ENCODE measurements at places on chromosomes 5 and 9. TPM values are rescaled to one million over a fixed set of nuclear protein-coding genes. Genes with fewer than 3 reads are reported as not detected.

DNA sequence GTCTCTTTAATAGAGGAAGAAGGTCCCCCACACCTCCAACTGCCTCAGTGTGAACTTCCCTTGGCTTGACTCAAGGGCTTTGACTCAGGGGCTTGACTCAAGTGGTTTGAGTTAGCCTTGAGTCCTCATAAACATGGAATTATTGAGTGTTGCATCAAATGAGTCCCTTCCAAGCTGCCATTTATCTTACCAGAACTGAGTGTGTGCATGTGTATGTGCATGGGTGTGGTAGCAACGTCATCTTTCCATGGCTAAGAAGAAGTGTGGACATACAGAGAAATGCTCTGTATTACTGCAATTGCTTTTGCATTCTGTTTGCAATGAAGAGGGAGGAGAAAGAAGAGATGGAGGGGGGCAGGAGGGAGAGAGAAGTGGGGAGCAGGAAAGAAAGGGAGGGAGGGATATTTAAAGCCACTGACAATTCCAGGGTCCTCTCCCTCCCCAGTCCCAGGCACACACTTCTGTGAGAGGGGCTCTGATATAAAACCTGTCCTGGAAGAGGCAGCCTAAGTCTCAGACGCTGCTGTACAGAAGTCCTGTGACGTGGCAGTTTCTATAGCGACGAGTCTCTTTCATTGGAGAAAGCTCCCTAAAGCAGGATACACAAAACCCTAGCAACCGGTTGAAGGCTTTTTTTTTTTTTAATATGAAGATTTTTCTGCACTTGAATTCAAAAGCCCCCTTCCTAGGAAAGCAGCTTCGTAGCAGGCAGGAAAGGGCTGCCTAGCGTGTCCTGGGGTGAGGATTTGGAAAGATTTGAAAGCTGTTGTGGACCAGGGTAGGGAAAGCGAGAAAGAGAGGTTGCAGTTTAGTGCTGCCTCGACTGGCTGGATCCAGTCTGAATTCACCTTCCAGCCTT lies 93.3 kb upstream of the MAP1B start:
- H3K4me1 ChIP-seq, result no peaks in the 10 kb centered on the region
- DNase-seq, result no peak
- no peaks in the 10 kb centered on the region for H3K36me3 ChIP-seq
- no peak overlapping the region for H3K4me3 ChIP-seq

MZB1 gene
- not detected for total RNA-seq

DNA sequence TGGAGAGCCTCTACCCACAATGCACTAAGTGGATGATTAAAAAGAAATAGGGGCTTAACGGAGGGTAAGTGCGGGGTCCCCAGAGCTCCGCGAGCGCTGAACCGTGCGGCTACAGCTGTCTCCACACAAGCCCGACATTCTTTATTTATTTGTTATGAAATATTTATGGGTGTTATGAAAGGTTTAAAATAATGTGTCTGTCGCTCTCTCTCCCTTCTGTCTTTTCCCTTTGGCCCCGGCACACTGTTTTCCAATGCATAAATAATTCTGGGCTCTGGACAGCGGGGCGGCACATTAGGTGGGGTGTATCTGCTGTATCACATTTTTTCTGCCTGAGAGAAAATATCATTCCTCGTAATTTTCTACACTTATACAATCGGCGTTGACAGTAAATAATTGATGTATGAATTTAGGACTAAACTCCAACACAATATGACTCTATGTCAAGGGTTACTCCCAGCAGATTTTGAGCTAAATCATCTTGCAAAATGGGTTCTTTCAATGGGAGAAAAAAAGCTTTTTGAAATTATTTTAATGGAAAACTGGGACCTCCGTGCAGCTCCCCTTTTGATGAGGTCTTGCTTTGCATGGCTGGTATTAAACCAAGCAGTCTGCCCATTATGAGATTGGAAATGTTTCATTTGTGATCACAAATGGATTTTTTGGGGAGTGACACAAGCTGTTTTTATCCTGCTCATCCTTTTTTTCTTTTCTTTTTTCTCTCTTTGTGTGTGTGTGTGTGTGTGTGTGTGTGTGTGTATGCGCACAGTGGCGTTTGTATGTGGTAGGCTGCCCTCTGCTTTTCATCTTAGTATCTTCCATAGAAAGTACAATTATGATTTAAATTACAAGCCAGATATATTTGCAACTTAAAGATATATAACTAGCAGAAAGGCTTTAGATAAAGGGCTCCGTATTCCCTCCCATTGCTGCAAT lies 370.6 kb upstream of the IRX4 start:
- no peak overlapping the region for H3K27ac ChIP-seq
- H3K4me3 ChIP-seq, result no peak overlapping the region

- DNase-seq, result no peak
- H3K27me3 ChIP-seq, result no peaks in the 10 kb centered on the region
These were observed 166.0 kb downstream of the DAB2IP start for GRCh38 chr9:121817476-121817875.

GRCh38 chr5:179258001-179258921 lies 87.0 kb downstream of the ADAMTS2 start:
- H3K27ac ChIP-seq, result peak overlapping the region; percentile 90
- DNase-seq, result peak; percentile 79
- H3K36me3 ChIP-seq, result no peaks in the 10 kb centered on the region
- peaks cover 29% of the 10 kb centered on the region for H3K4me1 ChIP-seq

- H3K27me3 ChIP-seq, result no peaks in the 10 kb centered on the region
- peaks cover 45% of the 10 kb centered on the region for H3K4me1 ChIP-seq
- H3K27ac ChIP-seq, result no peak overlapping the region
- H3K36me3 ChIP-seq, result no peaks in the 10 kb centered on the region
- no peak overlapping the region for H3K4me3 ChIP-seq
These were observed 46.8 kb downstream of the ITGA2 start for GRCh38 chr5:53035868-53036381.

- H3K4me1 ChIP-seq, result no peaks in the 10 kb centered on the region
- no peak overlapping the region for H3K27ac ChIP-seq
- no peak overlapping the region for H3K4me3 ChIP-seq
- H3K27me3 ChIP-seq, result no peaks in the 10 kb centered on the region
- DNase-seq, result no peak
- peaks cover 49% of the 10 kb centered on the region for H3K36me3 ChIP-seq
These were observed 11.4 kb downstream of the GOLGA1 start for GRCh38 chr9:124929464-124929863.

DNA sequence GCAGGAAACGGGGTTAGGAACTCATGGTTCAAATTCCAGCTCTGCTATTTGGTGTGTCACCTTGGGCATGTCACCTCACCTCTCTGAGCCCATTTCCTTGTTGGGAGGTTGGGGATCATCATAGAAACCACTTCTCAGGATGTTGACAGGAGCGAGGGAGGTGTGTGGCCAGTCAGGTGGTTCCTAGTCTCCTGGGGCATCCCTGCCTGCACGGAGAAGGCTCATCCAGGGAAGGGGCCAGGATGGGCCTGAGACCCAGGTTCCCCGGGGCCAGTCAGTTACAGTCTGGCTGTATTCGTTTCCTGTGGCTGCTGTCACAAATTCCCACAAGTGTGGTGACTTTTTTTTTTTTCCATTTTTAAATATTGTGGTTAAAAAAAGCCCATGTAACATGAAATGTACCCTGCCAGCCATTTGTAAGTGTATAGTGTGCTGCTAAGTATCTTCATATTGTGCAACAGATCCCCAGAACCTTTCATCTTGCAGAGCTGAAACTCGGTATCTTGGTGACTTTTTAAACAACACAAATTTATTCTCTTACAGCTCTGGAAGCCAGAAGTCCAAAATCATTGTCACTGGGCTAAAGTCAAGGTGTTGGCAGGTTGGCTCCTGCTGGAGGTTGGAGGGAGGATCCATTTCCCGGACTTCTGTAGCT lies 78.7 kb upstream of the UNC5A start:
- H3K4me1 ChIP-seq, result no peaks in the 10 kb centered on the region
- H3K4me3 ChIP-seq, result no peak overlapping the region
- H3K27me3 ChIP-seq, result no peaks in the 10 kb centered on the region
- H3K36me3 ChIP-seq, result no peaks in the 10 kb centered on the region

- H3K36me3 ChIP-seq, result no peaks in the 10 kb centered on the region
- H3K4me1 ChIP-seq, result peaks cover 70% of the 10 kb centered on the region
- H3K27me3 ChIP-seq, result no peaks in the 10 kb centered on the region
- peak overlapping the region; percentile 12 for H3K27ac ChIP-seq
These were observed 62.6 kb upstream of the SLC25A51 start for GRCh38 chr9:37966412-37967013.

MYOZ3 gene
- not detected for total RNA-seq

NPR2 gene
- total RNA-seq, result 17.2 TPM

IL4 gene
- not detected for total RNA-seq

DNA sequence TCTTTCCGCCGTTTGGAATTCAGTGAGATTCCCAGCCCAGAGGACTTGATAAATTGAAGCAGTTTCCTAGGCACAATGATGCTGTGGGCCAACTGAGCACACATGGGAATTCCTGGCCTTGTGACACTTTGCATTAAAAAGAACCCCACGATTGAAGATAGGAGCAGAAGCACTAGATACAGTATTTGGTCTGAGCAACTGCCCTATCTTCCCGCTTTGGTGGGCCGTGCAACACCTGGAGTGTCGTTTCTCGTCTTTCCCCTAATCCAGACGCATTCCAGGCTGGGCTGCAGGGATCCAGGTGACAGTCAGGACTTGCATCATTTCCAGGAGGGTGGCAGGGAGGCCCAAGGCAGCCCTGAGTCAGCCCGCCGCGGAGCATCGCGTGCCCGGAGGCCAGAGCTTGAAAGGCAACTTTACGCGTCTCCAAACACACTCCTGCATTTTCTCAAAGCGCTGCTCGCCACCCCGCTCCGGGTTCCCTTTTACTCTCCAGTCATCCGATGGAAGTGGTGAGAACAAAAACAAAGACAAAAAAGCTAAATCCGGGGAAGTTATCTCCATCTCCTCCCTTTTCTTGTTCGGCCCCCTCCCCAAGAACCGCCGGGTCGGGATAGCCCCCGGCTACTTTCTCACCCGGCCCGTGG lies 753 bp upstream of the STC2 start:
- peaks cover 5% of the 10 kb centered on the region for H3K27me3 ChIP-seq
- no peak overlapping the region for H3K27ac ChIP-seq
- DNase-seq, result no peak
- H3K4me1 ChIP-seq, result peaks cover 41% of the 10 kb centered on the region
- peak overlapping the region; percentile 37 for H3K4me3 ChIP-seq

PHF2 gene
- total RNA-seq, result 27.7 TPM

ABLIM3 gene
- total RNA-seq, result 50.8 TPM

- no peak overlapping the region for H3K27ac ChIP-seq
- H3K27me3 ChIP-seq, result no peaks in the 10 kb centered on the region
- DNase-seq, result no peak
- no peaks in the 10 kb centered on the region for H3K36me3 ChIP-seq
- peaks cover 12% of the 10 kb centered on the region for H3K4me1 ChIP-seq
These were observed 83.2 kb upstream of the ANKH start for GRCh38 chr5:14954616-14955343.

RASEF gene
- total RNA-seq, result 7.6 TPM

MEIKIN gene
- not detected for total RNA-seq

- no peak overlapping the region for H3K27ac ChIP-seq
- H3K4me3 ChIP-seq, result no peak overlapping the region
- peaks cover 6% of the 10 kb centered on the region for H3K4me1 ChIP-seq
- H3K36me3 ChIP-seq, result no peaks in the 10 kb centered on the region
- H3K27me3 ChIP-seq, result no peaks in the 10 kb centered on the region
- DNase-seq, result no peak
These were observed 8.9 kb upstream of the STXBP1 start for GRCh38 chr9:127603226-127603625.

GRCh38 chr9:110443866-110444220 lies 106.2 kb upstream of the TXNDC8 start:
- H3K4me3 ChIP-seq, result no peak overlapping the region
- no peaks in the 10 kb centered on the region for H3K27me3 ChIP-seq
- no peak for DNase-seq
- no peaks in the 10 kb centered on the region for H3K36me3 ChIP-seq
- H3K4me1 ChIP-seq, result no peaks in the 10 kb centered on the region

DNA sequence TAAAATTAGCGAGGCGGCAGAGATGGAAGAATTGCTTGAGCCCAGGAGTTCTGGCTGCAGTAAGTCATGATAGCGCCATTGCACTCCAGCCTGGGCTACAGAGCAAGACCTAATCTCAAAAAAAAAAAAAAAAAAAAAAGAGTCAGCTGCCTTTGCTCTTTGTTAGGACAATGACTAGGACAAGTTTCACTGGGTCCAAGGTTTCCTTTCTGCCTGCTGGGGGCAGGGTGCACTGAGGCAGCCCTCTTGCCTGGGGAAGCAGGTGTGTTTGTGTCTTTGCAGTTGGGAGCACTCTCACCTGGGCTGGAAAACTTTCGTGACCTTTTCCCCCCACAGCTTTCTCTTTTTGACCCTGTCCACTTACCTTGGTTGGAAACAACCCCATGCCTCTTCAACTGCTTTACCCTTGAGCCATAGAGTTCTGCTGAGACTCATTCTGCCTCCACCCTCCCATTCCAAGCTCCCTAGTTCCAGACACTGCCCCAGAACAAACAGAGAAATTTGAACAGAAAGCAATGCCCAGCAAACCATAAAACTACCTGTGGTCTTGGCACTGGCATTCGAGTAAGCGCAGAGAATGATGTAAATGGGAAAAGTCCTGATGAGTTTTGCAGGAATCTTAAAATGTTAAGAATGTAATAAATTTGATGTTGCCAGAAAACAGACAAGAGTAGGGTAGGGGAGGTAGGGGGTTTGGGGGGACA lies 17.0 kb upstream of the MYO10 start:
- no peaks in the 10 kb centered on the region for H3K36me3 ChIP-seq
- no peak for DNase-seq
- no peaks in the 10 kb centered on the region for H3K4me1 ChIP-seq
- no peak overlapping the region for H3K4me3 ChIP-seq
- no peak overlapping the region for H3K27ac ChIP-seq

ADGRD2 gene
- total RNA-seq, result 4.2 TPM

SLCO4C1 gene
- not detected for total RNA-seq

PKD2L2 gene
- not detected for total RNA-seq

OR13C2 gene
- total RNA-seq, result not detected

DNA sequence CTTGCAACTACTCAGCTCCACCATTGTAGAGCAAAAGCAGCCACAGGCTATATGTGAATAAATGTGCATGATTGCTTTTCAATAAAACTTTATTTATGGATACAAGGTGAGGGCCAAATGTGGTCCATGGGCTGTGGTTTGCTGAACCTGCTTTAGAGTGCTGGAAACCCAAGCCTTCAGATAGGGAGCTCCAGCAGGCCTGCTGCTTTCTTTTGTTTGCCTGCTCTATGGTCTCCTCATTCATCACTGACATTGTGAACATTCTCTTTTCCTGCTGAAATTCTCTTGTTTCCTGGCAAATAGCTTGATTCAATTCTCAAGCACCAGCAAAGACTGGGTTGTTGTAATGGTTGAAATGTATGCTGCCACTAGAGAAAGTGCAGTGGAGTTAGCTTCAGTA lies 26.0 kb downstream of the EGFLAM start:
- no peak overlapping the region for H3K4me3 ChIP-seq
- H3K27me3 ChIP-seq, result no peaks in the 10 kb centered on the region
- DNase-seq, result no peak
- H3K4me1 ChIP-seq, result no peaks in the 10 kb centered on the region
- H3K27ac ChIP-seq, result no peak overlapping the region

DNA sequence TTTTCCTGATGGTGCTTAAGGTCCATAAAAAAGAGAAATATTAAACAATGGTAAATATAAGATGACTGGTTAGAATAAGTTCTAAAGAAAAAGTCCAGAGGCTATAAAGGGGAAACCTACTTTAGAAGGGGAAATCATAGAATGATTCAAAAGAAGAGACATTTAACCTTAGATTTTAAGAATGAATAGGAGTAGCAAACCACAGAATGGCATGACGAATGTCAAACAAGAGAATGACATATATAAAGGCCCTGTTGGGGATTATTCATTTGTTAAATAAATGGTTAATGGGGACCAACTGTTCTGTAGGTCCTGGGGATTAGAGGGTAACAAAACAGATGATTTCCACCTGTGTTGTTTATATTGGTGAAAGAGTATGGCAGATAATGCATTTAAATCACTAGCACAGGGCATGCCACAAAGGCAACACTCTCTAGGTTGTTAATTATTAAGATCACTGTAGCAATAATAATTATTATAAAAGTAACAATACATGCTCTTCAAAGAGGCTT lies 495.2 kb upstream of the GRIA1 start:
- DNase-seq, result no peak
- no peaks in the 10 kb centered on the region for H3K27me3 ChIP-seq
- no peak overlapping the region for H3K27ac ChIP-seq

Data from vagina (tissue), 2 donors.